Omental fat pad (tissue), 4 donors: ENCODE measurements at places on chromosomes 11 and 22.

DNA sequence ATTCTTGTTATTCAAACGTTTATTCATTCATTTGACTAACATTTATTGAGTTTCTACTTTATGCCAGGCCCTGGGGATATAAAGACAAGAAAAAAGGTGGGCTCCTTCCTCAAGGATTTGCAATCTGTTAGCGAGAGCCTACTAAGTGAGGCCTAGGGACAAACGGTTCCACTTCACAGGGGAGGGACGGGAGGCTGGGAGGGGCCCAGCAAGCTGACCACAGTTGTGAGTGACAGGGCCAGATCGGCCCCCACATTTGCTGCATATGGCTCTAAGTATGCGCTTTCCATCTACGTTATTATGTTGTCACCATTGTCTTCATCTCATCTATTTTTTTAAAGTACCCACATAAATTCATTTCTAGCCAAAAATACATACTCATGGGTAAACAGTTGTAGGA lies 271.1 kb downstream of the BUD13 start:
- DNase-seq = no peak

DNA sequence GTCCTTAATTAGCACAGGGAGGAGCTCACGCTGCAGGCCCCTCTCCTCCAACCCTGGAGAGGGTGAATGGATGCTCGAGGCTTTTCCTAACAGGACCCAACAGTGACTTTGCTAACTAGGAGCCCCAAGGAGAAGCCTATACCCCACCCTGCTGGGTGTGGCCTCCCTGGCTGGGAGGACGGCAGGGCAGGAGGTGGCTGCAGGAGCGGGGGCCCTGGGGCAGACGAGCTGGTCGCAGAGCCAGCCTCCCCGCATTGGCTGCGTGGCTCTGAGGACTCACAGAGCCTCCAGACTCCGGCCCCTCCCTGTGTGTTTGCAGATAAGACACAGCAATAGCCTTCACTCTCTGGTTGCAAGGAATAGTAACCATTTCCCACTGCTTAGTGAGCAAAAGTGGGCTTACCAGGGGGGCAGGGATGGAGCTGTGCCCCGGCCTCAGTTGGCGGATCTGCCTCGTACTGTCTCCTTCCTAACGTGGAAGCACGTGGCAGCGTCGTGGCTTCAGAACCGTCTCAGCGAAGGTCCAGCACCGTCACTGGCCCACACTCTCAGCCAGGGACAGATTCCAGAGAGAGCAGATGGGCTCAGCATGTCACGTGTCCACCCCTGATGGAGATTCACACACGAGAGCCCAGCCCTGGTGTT lies 1087.5 kb downstream of the BRD1 start:
- DNase-seq = no peak

- DNase-seq = no peak
These were observed 33.8 kb upstream of the APOA1 start for GRCh38 chr11:116871248-116871647.

DNA sequence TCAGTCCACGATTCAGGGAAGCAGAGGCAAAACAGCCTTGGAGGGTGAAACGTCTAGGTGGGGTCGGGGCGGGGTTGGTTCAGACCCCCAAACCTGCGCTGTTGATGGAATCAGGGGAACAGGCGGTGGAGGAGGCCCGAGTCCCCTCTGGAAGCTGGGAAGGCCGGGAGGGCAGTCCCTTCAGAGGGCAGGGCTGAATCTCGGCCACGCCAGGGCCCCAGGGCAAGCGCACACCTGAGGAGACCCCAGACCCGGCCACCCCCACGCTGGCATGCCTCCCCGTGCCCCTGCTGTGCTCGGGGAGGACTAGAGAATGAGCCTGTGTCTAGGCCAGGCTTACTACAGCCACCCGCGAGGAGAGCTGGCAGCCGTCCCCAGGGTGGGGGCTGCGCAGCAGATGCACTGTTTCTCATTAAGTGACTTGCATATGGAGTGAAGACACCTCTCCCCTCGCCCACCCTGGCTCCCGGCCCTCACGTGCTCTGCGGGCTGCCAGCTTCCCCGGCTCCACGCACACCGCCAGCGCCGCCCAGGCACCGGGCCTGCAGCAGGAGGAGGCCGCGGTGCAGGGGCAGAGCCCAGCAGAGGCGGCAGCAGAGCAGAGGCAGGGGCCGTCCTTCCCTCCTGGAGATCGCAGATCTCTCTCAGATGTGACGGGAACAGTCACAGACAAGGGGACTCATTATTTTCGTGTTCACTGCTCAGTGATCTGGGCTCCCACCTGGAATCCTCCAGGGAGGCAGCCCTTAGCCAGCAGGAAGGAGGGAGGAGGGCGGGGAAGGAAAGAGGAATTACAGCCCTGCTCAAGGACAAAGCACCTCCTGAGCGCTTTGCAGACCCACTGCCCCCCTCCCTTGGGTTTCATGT lies 47.1 kb upstream of the OPCML start:
- no peak for DNase-seq

- DNase-seq = no peak
These were observed 39.0 kb downstream of the RRAS2 start for GRCh38 chr11:14320020-14320419.

DNA sequence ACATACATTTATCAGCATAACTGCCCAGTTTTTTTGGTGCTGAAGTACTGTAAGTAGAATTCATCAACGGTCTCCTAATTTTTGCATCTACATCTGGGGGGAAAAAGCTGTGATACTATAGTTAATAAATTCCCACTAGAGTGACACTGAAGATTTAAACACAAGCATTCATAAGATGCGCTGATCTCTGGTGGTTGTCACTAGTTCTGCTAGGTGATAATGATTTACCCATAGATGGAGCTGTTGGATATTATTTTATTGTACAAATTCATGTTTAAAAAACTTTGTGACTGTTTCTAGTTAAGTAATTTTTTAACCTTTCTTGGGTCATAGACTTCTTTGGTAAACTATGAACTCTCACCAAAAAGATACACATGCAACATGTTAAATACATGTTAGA lies 106.6 kb downstream of the EMSY start:
- no peak for DNase-seq
